ENCODE measurements at places on chromosomes 7 and 10.

DNA sequence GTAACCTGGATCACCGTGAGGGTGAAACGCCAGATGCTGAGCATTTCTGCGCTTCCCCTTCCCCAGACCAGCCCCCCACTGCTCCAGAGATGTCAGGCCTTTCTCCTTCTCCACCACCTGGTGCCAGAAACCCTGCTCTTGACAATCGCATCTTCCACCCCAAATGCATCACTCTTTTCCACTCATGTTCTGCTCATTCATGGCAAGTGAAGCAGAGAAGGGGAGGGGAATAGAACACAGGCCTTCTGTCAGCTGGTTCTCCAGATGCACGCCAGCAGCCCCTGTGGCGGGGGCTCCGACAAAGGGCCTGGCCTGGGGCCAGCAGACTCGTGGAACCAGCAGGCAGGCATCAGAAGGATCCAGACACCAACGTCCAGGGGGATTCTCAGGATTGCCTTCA, 68.5 kb upstream of the SVIL start:
- no peak for DNase-seq

- DNase-seq = no peak
Measured at GRCh38 chr10:132786884-132787494, 1.0 kb upstream of the NKX6-2 start.

DNA sequence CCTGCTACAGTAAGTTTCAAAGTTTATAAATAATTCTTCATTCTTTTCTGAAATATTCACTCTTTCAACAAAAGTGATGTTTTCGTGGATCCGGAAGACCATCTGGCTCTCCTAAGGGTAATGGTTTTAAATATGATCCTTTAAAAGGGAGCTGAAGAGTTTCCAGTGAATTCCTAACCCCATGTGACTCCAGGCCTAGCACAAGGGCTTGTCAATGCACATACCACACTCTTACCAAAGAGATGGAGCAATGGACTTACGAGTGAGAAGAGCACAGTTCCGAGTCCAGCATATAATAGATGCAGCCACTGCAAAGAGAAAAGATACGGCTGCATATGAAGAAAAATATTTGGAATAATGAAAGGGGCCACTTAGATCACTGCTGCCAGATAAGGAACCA, 32.1 kb upstream of the GATAD1 start:
- DNase-seq = no peak

- DNase-seq = no peak
Measured at GRCh38 chr10:2478656-2479055, 588.7 kb upstream of the PFKP start.

- DNase-seq = no peak
Measured at GRCh38 chr7:148535217-148535616, 55.3 kb upstream of the C7orf33 start.

DNA sequence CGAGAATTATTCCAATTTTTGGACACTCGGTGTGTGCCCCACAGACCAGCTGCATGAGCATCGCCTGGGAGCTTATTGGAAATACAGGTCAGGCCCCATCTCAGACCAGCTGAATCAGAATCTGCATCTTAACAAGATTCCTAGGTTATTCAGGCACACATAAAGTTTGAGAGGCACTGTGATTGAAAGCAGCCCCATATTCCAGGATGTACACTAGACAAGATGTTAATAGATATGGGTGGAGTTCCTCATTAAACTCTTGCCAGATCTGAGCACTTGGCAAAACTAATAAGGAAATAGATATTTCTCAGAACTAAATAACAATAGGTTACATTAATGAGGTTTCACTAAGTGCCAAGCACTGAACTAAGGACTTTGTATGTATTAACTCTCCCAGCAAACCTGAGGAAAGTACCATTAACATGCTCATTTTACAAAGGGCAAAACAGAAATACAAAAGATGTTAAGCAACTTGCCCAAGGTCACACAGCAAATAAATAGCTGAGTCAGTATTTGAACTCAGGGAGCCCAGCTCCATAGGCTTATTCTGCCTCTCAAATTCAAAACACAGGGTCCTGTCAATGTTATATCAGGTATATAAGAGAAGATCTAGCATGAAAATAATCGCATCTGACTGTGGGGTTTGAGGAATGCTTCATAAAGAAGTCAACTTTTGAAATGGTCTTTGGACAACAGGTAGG, 29.9 kb downstream of the PPP1R3C start:
- DNase-seq = no peak

GRCh38 chr7:139648941-139649425, 125.5 kb downstream of the CLEC2L start:
- DNase-seq = no peak

DNA sequence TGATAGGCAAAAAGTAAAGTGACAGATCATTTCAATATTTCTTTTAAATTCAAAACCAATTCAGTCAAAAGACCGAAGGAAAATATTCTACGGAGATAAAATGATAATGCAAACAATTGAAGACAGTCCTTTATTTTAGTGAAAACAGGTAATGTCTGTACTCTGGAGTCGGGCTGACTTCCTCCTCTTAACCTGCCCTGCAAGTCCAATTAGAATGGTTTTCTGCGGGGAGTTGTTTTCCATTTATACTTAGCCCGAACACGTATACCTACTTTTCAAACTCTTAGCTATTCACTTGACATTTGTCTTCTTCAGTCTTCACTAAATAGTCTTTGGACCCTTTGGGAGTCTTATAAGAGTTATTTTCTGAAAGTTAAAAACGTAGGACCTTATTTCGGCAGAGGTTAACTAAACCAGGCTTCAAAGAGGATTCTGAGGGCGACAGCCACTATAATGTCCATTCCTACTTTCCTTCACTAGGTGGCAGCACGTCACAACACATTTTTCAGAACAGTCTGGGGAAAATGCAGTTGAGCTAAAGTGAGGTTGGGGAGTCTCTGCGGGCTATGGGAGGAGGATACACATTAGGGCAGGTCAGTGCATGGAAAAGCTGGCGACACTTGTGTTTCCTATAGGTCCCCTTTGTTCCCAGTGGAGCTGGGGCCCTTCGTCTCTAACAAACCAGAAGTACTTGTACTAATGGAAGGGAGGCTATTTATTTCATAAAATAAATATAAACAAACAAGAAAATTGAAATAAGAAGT, 472.0 kb downstream of the KCNMA1 start:
- DNase-seq = no peak

DNA sequence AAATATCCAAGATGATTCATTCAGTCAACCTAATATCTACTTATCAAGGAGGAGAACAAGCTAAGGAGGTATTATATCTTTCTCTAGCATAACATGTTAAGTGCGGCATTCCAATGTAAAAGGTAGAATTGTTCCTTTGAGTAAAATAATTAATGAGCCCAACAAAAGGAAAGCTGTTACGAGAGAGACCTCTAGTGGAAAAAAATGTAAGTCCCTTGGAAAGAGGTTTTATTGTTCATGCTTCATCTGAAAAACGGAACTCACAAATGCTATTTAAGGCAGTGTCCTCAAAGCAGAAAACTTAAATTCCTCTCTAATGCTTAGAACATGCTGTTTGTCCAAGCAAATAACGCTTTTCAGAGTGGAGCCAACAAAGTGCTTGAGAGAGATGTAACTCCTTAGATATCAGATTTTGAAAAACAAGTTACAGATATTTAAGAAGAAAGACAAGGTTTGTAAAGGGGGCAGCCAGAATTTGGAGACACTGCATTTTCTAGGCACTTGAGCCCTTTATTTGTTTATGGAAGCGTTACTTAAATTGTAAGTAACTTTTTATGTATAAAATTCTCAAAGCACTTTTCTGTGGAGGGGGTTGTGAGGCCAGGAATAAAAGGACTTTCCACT, 119.9 kb downstream of the TFEC start:
- no peak for DNase-seq

Data from tibial artery (tissue), 4 donors.